ENCODE measurements at places on chromosomes 12 and 14. TPM values are rescaled to one million over a fixed set of nuclear protein-coding genes. Genes with fewer than 3 reads are reported as not detected.

The CARMIL3 gene
- 0.16 TPM for total RNA-seq

The TCL1B gene
- not detected for total RNA-seq

The TMEM63C gene
- total RNA-seq = 4.9 TPM

The SART3 gene
- 99.3 TPM for total RNA-seq

The AKAP5 gene
- 0.11 TPM for total RNA-seq

The TMPRSS12 gene
- total RNA-seq = not detected

The CCDC196 gene
- not detected for total RNA-seq

The RAB21 gene
- 67.5 TPM for total RNA-seq

The LTBP2 gene
- 1.1 TPM for total RNA-seq

The LRP6 gene
- total RNA-seq = 8.1 TPM

The AKAP3 gene
- 1.2 TPM for total RNA-seq

The IKZF4 gene
- 3.6 TPM for total RNA-seq

The SFSWAP gene
- 120 TPM for total RNA-seq

The DCD gene
- total RNA-seq = not detected

The RERGL gene
- not detected for total RNA-seq
